Fibroblast of villous mesenchyme (primary cell): ENCODE measurements at places on chromosomes 4 and X. TPM values are rescaled to one million over a fixed set of nuclear protein-coding genes. Genes with fewer than 3 reads are reported as not detected.

The DUSP21 gene
- total RNA-seq, result not detected in 2 replicates

The EXOC1L gene
- total RNA-seq, result not detected in 2 replicates

The TCEAL6 gene
- not detected in 2 replicates for total RNA-seq

The FAM241A gene
- total RNA-seq, result 1.3 and 1.6 TPM in 2 replicates

The DCAF8L2 gene
- total RNA-seq, result not detected in 2 replicates

The PLS3 gene
- 271 and 323 TPM in 2 replicates for total RNA-seq

The SOX3 gene
- total RNA-seq, result not detected in 2 replicates

The IDUA gene
- total RNA-seq, result 10.4 and 19.3 TPM in 2 replicates

The ERCC6L gene
- 2.3 and 5.6 TPM in 2 replicates for total RNA-seq

The PRDM8 gene
- 7.3 and 7.7 TPM in 2 replicates for total RNA-seq

The TRPC5OS gene
- not detected in 2 replicates for total RNA-seq

The SSX2B gene
- 0.32 TPM in 1 of 2 replicates, not detected in the other for total RNA-seq

The SMAD1 gene
- total RNA-seq, result 33.2 and 33.8 TPM in 2 replicates

The NBDY gene
- total RNA-seq, result 10.3 and 12.1 TPM in 2 replicates

The MPP1 gene
- total RNA-seq, result 11.7 and 17.1 TPM in 2 replicates

The TKTL1 gene
- not detected in 2 replicates for total RNA-seq

The FANCB gene
- 8.4 and 17.3 TPM in 2 replicates for total RNA-seq

The NXT2 gene
- total RNA-seq, result 8.7 and 11.2 TPM in 2 replicates

The ARX gene
- total RNA-seq, result not detected in 2 replicates

The TMPRSS11B gene
- not detected in 2 replicates for total RNA-seq

The ITGB1BP2 gene
- 3.5 and 6.5 TPM in 2 replicates for total RNA-seq

The CCDC110 gene
- total RNA-seq, result 0.32 and 0.43 TPM in 2 replicates

The SYTL5 gene
- 10.4 and 21.9 TPM in 2 replicates for total RNA-seq

The SLC4A4 gene
- total RNA-seq, result 12.5 and 13.5 TPM in 2 replicates

The LEF1 gene
- under 0.01 and 1.6 TPM in 2 replicates for total RNA-seq

The TEC gene
- total RNA-seq, result 0.32 and 0.43 TPM in 2 replicates
